Hindlimb muscle (tissue), 1 donor: ENCODE measurements at places on chromosomes 2 and 18. TPM values are rescaled to one million over a fixed set of nuclear protein-coding genes. Genes with fewer than 3 reads are reported as not detected.

- no peak for DNase-seq
Observed at GRCh38 chr2:232126301-232127099, 165.0 kb downstream of the DIS3L2 start.

Gene DNER
- 1.1 TPM for polyA plus RNA-seq

DNA sequence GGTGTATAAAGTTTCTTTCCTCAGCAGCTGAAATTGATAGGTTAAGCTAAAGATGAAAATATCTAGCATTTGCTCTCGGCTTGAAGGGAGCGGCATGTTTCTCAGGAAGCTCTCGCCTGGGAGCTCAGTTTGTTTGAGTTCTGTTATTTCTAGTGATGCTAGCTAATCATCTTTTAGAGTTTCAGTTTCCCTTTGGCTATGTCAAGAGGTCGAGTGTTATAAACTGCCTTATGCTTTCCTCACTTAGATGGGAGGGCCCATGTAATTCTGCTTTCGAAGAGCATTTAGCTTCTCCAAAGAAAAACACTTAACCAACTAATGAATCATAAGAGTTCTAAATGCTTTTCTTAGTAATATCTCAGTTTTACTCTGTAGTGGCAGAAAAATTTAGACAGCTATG, 33.6 kb downstream of the PLCL1 start:
- DNase-seq, result no peak

GRCh38 chr2:10533811-10534321, 85.7 kb upstream of the ODC1 start:
- no peak for DNase-seq

DNA sequence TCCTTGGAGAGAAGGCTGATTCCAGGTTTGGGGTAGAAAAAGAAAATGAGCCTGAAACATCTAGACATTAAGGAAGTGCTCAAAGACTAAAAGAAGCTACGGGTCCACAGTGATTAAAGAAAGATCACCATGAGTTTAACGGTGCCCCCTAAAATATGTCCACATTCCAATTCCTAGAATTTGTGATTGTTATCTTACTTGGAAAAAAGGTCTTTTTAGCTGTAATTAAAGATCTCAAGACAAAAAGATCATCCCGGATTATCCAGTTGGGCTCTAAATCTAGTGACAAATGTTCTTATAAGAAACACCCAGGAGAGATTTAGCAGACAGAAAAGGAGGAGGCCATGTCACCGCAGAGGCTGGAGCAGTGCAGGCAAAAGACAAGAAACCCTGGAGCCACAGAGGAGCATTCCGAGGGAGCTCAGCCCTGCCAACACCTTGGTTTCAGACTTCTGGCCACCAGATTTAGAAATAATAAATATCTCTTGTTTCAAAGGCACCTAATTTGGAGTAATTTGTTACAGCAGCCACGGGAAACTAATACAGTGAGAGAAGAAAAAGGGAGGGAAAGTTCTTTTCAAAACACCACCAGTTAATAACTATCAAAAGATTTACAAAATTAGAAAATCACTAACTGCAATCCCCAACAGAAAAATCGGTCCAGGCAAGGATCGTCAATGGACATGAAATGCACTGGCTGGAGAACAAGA, 8.5 kb downstream of the UXS1 start:
- no peak for DNase-seq

GRCh38 chr2:235047171-235048160, 95.6 kb downstream of the SH3BP4 start:
- no peak for DNase-seq

- no peak for DNase-seq
Observed at GRCh38 chr2:159551806-159552205, 64.5 kb downstream of the BAZ2B start.

Gene CDH2
- 3.1 TPM for polyA plus RNA-seq

GRCh38 chr2:126662621-126663020, 6.7 kb downstream of the GYPC start:
- no peak for DNase-seq

GRCh38 chr2:163625632-163626031, 110.2 kb downstream of the FIGN start:
- DNase-seq, result no peak

GRCh38 chr2:9141091-9141667, 65.4 kb upstream of the ASAP2 start:
- no peak for DNase-seq

DNA sequence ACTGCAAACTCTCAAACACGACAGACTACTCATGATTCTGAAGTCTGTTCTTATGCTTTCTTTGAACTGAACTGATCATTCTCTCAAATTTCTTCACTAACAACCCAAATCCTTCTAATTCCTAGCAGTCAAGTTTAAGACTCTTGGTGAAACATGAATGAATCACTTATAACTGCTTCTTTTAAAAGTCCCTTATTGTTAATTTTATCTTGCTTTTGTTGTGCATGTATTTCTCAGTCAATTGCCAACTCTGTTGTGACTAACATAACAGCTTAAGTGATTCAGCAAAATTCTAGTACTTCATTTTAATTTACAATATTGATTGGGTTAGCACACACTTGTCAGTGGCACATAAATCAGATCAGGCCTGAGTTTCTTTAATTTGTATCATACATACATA, 357.0 kb upstream of the FSIP2 start:
- no peak for DNase-seq

DNA sequence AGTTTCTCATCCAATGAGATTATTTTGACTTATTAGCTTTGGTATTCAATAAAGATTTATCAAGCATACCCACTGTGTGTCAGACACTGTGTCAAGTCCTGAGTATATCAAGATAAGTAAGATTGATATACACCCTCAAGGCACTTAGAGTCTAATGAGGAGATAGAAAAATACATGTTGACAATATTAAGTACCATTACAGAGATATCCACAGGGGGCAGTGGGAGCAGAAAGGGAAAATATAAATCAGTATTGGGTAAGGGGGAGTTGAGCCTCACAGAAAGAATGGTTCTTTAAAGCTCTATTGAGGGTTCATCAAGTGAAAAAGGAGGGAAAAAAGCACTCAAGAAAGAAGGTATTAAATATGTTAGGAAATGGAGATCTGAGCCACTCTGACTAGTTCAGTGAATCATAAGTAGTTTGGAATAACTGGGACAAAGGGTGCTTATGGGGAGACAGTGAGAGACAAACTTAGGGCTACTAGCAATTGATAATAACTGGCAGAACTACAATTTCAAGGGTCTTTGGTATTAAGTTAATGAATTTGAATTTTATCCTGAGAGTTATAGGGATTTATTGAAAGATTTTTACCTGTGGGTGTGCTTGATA, 45.5 kb upstream of the SLC8A1 start:
- DNase-seq, result no peak

Gene TNS1
- polyA plus RNA-seq, result 142 TPM

DNA sequence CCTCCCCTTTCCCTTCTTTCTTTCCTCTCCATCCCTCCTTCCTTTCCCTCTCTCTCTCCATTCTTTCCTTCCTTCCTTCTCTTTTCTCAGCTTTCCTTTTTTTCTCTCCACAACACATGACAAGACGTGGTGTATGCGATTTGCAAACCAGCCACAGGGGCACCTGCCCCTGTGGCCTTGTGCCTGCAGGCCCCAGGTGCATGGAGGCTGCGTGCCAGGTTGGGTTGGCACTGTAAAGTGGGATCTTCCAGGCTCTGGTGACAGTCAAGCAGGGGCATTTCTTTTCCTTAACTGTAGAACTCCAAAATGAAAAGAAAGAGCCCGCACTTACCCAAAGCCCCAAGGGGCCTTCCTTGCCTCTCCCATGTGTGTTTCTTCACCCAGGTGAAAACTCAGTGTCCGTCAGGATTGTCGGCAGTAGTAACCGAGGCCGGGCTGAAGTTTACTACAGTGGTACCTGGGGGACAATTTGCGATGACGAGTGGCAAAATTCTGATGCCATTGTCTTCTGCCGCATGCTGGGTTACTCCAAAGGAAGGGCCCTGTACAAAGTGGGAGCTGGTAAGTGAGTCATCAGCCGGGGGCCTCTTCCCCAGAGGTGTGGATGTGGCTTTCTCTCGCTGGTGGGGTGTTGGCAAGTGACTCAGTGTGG, 50.9 kb downstream of the MARCO start:
- DNase-seq, result no peak

Gene SLC4A3
- 12.8 TPM for polyA plus RNA-seq

- peak; percentile 69 for DNase-seq
Observed at GRCh38 chr2:240836781-240837467, 16.9 kb upstream of the KIF1A start.

DNA sequence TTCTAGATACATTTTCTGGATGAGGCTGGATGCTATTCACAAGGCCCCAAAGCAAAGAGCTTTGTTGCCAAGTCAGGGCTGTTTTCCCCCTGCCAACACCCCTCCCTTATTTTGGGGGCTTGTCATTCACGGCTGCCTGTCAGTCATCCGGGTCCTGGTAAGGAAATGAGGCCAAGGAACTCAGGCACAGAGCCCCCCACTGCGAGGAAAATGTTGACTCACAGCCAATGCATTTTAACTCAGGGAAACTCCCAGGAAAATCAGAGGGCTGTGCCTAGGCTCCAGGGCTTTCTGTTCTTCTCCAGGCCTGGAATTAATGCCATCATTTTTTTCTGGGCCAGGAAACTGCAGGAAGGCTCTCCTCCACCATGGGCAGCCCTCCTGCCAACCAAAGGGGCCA, 241.1 kb downstream of the SMAD2 start:
- DNase-seq, result no peak

Gene EHD3
- polyA plus RNA-seq, result 3.6 TPM

Gene TOGARAM2
- polyA plus RNA-seq, result 0.83 TPM

GRCh38 chr2:64807417-64807816, 153.7 kb upstream of the SERTAD2 start:
- no peak for DNase-seq

DNA sequence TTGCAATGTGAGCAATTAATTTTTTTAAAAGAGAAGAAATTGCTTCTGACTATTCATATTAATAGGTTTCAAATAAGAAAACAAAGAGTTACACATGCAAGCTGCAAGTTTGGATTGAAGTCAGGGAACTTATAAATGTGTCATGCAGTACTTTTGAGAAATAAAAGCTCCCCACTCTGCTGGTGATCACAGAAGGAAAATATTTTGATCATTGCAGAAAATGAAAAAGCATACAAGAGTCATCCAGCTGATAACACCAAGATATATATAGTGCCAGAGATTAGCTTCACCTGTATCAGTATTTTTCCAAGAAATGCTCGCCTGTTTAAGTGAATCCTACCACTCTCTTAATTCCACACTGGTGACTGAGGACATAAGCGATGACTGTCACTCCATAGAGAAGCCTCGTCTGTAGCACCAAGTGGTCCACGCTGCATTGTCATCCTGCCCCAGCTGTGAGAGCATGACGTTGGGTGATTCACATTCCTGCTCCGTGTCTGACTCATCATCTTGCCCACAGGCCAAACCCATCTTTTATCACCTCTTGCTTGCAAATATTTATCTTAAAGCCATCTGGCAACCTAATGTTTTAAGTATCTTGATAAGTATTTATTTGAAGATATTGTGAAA, 178.0 kb downstream of the ASXL3 start:
- DNase-seq, result peak; percentile 17

GRCh38 chr2:95059656-95060370, 34.3 kb downstream of the MAL start:
- DNase-seq, result no peak

DNA sequence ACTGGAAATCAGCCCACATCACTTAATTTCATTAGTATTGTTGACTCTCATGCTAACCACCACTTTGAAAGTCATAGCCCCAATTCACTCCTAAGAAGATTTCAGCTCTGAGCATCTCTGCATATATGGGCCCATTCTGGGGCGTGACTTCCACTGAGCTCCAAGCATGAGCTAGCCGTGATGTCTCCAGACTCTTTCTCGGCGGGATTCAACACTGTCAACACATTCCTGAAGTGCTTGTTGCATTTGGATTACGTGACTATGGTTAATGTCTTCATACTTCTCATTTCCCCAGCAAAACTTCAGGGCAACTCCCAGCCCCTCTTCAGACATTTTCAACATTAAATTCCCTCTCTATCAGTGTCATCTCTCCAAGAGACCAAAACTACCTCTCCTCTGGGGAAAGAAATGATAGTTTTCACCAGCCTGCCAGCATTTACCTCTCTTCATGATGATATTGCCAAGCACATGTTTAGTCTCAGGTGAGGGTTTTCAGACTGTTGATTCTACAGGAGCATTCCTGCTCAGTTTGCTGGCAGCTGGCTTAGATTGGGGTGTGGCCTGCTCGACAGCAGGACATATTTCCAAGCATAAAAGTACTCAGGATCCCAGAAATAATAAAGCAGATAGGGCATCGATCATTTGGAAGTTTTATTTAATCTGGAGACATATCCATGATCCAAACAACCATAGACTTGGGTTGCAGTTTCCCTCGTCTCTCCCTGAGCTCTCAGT, 81.7 kb downstream of the FEZ2 start:
- no peak for DNase-seq

DNA sequence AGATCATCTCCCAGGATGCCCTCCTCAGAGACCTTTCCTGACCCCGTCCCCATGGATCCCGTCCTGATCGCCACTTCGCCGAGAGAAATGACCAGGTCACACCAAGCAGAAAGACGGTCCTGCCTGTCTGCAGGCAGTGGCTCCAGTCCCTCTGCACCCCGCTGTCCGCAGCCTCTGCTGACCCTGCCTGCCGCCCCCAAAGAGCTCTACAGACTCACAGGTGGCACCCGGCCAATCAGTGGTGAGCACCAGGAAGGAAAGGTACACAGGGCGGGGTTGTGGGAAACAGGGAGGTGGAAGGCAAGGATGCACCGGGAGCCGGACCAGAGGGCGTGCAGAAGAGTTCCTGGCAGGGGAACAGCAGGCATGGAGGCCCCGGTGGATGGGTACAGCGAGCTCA, 94.8 kb downstream of the NDUFA10 start:
- DNase-seq, result no peak

DNA sequence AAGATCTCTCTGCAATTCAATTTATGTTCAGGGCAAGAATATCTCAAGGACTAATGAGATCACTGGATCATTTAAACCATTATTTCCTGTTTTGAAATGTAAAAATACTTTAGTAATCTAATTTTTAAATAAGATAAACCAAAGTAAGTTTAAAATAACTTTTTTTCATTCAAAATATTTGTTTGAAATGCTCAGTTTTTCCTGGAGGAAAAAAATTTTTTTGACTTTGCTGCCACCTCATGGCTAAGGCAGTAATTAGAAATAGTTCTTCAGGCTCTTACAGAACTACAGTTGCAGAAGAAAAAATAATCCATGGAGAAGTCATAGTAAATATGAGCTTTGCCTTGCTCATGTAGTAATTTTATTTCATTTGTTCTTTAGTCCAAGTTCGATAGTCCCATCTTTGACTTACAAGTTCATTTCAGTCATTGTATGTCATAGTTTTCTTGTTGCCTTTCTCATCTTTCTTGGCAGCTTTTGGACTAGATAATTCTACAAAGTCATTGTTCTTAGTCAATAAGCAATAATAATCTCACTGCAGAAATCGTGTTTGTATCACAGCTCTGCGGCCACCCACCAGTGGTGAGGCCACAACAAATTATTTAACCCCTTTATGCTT, 127.4 kb downstream of the DPP4 start:
- DNase-seq, result peak; percentile 24

- no peak for DNase-seq
Observed at GRCh38 chr2:175707322-175707721, 294.7 kb downstream of the LNPK start.

Gene ROCK2
- 39.7 TPM for polyA plus RNA-seq

Gene BMPR2
- polyA plus RNA-seq, result 30.9 TPM
